Stimulated activated CD4-positive, alpha-beta T cell treated with anti-CD3 and anti-CD28 coated beads, Interleukin-15, amount 100 ng/mL, for 24 hours (primary cell): ENCODE measurements at places on chromosomes 7 and 10.

DNA sequence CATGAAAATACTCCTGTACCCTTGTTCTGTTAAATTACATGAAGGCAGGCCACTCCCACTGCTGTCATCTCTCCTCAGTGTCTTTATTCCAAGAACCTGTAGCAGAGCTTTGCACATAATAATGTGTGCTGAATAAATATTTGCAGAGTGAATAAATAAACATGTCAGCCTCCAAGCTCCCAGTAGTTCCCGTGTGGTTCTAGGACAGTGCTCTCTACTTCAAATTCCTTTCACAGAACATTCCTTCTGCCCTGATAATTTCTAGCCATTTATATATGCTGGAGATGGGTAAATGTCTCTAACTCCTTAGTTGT lies 20.3 kb upstream of the HYAL4 start:
- DNase-seq: no peak

GRCh38 chr7:133369130-133369529 lies 116.3 kb downstream of the EXOC4 start:
- no peak for DNase-seq

DNA sequence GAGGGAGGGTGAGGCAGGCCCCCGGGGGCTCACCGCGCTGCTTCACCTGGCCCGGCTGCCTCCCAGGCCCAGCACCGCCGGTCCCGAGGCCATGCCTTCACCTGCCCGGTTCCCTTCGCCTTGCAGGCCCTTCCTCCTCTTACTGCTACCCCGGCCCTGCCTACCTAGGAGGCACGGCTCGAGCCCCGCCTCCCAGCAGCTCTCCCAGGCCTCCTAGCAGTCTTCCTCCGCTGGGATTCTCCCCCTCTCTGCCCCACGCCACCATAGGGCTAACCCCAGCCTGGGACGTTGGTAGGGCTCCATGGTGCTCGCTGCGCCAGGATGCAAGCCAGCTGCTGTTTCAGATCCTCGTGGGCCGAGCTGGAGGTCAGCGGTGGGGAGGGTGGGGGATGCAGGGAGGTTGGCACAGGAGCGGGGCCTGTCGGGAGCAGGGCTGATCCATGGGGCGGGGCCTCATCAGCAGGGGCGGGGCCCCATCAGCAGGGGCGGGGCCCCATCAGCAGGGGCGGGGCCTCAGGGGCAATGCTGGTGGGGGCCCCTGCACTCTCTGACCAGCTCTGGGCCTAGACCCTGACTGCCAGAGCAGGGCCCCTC lies 63.3 kb downstream of the RASGEF1A start:
- DNase-seq: peak; percentile 27

GRCh38 chr10:118304521-118304920 lies 37.6 kb downstream of the FAM204A start:
- DNase-seq: no peak

DNA sequence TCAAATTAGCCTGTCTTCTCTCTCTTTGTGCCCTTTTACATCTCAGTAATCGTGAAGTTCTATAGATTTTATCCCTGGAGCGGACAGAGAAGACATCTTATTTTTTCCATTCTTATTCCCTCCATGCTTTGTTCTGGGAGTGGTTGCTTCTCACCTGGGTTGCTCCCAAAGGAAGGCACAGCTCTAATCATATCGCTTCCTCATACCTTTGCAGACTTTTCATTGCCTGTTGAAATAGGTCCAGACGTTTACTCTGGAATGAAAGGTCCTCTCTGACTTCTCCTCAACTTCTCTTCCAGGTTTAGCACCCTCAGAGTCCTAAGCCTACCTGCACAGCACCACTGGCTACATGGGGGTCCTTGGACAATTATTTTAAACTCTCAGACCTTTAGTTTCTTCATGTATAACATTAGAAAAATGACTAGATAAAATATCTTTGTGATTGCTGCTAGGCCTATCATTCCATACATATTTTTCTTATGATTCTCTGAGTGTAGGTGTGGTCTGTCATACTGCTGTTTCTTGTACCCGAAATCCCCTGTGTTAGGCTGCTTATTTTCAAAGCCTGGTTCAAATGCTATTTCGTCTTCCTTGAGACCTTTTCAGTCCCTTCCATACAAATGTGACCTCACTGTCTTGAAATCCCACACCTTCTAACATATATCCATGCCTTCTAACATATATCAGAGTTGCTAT lies 418.1 kb downstream of the GFRA1 start:
- no peak for DNase-seq

DNA sequence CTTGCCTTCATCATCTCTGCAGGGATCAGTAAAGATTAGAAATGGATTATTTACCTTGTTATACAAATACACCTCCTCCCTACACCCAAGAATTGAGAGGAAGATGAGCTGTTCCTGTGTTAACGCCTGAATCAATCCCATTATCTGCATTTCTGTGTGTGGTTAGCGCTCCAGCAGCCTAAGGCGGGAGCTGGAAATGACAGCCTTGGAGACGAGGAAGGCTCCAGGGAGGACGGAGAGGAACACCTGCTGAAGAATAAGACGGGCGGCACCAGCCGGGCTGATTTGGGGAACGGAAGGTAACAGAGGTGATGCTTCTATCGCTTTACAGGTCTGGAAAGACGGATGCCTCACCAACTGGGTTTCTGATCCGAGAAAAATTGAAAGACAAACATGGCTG lies 34.2 kb upstream of the DDC start:
- no peak for DNase-seq

- no peak for DNase-seq
These were observed 57.4 kb upstream of the TFEC start for GRCh38 chr7:116087984-116088383.

DNA sequence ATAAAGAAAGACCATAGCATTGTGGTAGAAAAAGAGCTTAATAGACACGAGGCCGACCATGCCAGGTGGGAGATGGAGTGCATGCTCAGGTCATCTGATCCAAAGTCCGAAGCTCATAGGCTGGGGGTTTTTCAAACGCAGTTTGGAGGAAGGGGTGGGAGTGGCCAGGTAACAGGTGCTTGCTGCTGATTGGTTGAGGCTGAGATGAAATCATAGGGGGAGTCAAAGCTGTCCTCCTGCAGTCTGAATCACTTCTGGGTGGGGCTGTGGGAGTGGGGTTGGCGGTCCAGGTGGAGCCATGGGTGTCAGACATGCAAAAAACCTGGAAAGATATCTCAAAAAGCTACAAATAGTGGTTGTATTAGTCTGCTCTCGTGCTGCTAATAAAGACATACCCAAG lies 2.8 kb upstream of the ERCC6 start:
- no peak for DNase-seq

- no peak for DNase-seq
These were observed 76.8 kb downstream of the VIPR2 start for GRCh38 chr7:159067576-159068487.

DNA sequence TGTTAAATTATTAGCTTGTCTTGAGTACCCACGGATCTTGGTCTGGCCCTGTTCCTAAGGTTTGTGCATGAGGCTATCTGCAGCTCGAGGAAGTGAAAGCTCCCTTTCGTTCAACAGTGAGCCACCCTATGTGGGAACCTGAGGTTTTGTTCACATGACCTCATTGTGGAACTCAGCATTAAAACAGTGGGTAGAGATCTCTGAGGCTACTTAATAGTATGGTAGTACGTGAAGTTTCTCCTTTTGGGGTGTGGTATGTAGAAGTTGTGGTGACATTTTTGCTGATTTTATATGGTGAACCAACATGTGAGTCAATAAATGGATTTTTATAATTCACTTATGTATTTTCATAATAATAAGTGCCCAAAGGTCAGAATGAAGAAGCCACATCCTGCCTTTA lies 252.7 kb upstream of the FERD3L start:
- no peak for DNase-seq
